CD4-positive, alpha-beta T cell treated with Interleukin-12 subunit alpha and Interleukin-12 subunit beta, for 1 hour (primary cell): ENCODE measurements at places on chromosomes 6 and 20.

GRCh38 chr6:12923644-12924235 lies 207.2 kb downstream of the PHACTR1 start:
- no peak for DNase-seq

- DNase-seq: no peak
Observed at GRCh38 chr20:23658989-23659609, 21.3 kb upstream of the CST3 start.

DNA sequence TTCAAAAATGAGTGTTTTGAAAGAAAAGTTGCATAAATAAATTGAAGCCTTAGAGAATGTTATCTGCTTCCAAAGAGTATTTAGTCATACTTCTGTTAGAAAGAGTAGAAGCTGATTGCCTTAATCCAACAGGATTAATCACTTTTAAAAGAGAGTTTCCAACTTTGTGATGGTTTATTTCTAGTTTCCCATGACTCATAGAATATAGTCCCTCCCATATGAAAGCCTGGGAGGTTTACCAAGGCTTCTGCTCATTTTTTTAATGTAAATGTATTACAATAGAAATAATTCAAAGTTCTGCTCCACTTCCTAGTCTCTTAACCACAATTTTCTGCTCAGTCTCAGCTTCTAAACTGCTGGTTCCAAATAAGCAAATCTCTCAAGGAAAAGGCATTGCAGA lies 118.0 kb upstream of the IRAK1BP1 start:
- no peak for DNase-seq

GRCh38 chr6:162153120-162153519 lies 574.4 kb downstream of the PRKN start:
- DNase-seq: no peak

DNA sequence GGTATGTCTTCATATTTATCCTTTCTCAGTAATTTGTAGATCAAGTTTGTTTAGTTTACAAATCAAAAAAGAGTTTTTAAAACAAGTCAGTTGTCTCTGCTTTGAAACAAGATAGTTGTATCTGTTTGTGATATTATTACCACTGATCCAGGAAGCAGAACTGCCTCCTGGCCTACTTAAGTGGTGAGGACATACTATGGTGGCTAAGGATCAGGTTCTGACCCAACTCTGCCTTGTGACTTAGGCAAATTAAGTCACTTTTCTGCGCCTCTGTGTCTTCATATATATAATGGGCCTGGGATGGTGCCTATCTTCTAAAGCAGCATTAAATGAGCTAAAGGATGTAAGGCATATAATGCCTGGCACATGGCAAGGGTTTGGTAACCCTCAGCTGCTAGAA lies 8.7 kb downstream of the ANKS1A start:
- no peak for DNase-seq

DNA sequence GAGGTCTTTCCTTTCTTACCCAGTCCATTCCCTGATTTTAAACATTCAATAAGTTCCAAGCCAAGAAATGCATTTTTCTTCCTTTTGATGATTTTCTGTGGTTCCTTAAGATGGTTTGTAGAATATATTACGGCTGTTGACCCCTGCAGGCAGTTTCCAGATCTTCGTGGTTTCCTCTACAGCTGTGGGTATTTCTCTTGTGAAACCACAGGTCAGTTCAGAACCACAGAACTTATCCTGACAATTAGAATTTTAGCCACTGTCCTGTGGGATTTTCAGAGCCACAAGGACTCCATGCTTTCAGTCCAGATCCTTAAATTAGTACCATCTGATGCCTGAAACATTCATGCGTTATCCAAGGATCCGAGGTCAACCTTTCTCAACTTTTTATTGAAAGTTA lies 29.7 kb upstream of the EXOC2 start:
- DNase-seq: no peak

- no peak for DNase-seq
Observed at GRCh38 chr6:47371139-47371869, 61.6 kb upstream of the TNFRSF21 start.

GRCh38 chr20:13265941-13266340 lies 44.9 kb downstream of the ISM1 start:
- DNase-seq: no peak
